ENCODE measurements at places on chromosomes 1 and 21.

- DNase-seq = no peak
These were observed 114.6 kb downstream of the PIGK start for GRCh38 chr1:77104672-77105071.

DNA sequence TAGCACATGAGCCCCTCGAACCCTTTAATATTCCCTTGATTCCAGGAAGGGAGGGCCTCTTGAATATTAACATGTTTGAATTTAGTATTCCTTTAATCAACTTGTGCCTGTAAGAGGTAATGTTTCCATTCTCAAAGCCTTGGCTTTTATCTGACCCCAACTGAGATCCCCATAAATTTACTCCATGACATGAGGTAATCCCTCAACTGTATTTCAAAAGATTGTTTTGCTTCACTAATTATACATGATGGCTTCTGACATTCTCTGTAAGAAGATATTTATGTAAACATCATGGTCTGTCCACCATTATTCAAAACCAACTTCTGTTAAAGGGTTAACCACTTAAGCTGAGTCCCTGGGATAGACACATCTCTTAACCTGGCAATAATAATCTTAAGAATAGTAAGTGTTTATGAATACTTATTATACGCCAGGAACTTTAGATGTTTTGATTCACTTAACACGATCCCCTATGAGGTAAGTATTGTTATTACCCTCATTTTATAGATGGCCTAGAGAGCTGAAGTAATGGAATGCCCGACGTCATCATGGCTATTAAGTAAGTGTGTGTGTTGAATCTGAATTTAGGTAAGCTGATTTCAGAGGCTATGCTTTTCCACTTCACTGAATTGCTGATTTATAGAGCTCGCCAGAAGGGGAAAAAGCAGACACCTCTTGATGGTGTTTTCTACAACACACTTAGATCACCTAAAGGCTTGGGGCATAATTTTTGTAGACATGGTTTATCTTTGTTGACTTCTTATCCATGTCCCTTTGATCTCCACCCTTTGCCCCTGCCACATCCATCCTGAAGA is 11.1 kb downstream of the KRTAP19-1 start:
- no peak for DNase-seq

DNA sequence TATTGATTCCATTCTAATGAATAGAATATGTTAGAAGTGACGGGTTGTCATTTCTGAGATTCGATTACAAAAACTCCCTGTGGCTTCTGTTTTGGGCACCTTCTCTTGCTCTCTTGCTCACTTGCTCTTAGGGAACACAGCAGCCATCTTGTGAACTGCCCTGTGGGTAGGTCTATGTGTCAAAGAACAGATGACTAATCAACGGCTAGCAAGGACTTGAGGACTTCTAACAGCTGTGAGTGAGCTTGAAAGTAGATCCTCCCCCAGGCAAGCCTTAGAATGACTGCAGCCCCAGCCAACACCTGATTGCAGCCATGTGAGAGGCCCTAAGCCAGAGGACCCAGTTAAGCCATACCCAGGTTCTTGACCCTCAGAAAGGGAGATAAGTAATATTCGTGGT is 49.3 kb downstream of the AZIN2 start:
- DNase-seq = no peak

DNA sequence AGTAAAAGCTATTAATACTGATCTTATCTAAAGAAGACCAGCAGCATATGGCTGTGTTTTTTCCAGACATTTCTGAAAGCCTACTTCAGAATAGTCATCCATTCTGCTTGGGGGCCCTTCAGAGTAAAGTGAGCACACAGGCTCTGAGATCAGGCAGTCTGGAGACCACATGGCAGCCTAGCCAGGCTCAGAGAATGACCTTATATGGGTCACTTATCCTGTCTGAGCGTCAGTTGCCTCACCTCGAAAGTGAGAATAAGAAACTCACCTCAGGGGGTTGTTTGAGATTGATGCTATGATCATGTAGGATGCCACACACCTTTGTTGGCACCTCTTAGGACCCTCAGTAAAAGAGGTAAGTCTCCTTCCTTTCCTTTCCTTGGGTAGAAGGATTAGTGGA is 270.4 kb downstream of the GRIK1 start:
- DNase-seq = no peak

DNA sequence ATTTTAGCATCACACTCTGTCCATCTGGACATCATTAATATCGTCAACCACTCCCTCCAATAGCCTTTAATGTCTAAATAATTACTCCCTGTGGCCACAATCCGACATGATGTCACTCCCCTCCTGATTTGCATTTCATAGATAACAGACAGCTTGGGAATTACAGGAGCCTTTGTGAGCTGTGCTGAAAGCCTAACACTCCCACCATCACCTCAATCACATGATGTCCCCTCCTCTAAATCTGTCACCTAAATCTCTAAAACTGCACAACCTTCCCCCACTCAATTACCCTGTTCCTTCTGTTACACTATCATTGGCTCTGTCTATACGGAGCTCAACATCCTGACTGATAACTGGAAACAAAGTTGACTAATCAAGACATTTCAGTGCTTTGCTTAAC is 14.3 kb downstream of the NHLH2 start:
- no peak for DNase-seq

GRCh38 chr1:193077991-193078390 is 18.6 kb downstream of the RO60 start:
- no peak for DNase-seq

GRCh38 chr1:18536915-18537314 is 56.2 kb downstream of the KLHDC7A start:
- DNase-seq = no peak

DNA sequence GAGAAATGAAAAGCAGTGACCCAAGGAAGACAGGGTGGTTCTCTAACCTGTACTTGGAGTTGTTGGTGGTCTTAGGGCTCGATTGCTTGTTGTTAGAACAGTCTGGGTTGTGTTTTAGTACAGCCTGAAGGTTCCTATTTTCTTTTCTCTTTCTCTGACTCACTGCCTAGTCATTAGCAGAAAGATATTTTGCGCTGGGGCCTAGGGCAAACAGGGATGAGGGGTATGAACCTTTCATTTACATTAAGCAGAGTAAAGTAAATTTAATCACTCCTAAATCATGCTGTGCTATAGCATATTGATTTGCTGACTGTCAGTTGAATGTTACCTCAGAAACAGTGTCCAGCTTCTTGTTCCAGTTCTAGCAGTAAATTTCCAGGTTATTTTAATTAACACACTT is 197.2 kb downstream of the RWDD3 start:
- no peak for DNase-seq

GRCh38 chr1:12764016-12764415 is 9.5 kb upstream of the PRAMEF12 start:
- no peak for DNase-seq

- no peak for DNase-seq
These were observed 182.0 kb downstream of the IGSF21 start for GRCh38 chr1:18289597-18289996.

DNA sequence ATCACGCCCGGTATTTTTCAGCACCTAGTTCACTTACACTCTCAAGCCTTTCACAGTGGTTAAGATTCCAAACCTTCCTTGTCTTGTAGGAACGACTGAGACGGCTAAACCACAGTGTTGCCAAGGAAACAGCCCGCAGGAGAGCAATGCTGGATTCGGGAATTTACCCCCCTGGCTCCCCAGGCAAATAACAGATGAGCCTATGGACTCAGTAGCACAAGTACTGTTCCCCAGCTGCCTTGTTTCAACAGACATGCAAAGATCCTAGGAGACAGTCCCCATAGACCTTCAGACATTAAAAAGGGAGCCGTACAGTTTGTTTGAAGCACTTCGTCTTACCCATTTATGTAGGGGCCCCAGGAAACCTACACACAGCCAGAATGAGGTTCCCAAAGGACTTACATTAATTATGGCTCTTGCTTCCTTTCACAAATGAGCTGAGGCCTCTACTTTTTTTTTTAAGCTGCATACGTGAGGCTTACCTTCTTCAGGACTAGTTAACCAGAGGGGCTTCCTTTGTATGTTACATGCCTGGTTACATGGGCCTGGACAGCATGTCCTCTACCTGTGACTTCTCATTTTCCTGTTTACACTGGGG is 2.7 kb downstream of the SNAPIN start:
- no peak for DNase-seq

GRCh38 chr1:4736254-4736653 is 81.8 kb downstream of the AJAP1 start:
- DNase-seq = no peak

- no peak for DNase-seq
These were observed 17.5 kb downstream of the NEK7 start for GRCh38 chr1:198174297-198174696.

GRCh38 chr1:167171286-167171929 is 49.3 kb upstream of the POU2F1 start:
- no peak for DNase-seq

GRCh38 chr1:51330331-51331201 is at the start of gene TTC39A:
TSS of gene TTC39A (minus strand) at chr1:51330562. CDS start at chr1:51330477, 85 bp downstream.
- DNase-seq = no peak

DNA sequence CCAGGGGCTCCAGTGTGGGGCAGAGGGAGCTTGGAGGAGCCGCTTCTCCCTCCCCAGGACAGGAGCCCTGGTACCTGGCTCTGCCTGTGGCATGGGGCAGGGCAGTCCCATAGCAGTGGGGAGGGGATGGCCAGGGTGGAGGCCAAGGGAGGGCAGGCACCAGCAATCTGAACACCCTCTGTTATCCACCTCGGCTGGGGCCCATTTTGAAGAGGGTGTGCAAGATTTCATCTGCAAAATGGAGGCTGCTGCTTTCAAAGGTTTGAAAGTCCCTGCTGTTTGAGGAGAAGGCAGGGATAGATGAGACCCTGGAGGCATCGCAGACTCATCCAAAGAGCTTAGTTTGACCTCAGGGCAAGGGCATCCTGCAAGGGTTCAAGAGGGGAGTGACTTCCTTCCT is 15.2 kb upstream of the TMPRSS2 start:
- no peak for DNase-seq

- DNase-seq = no peak
These were observed 34.2 kb downstream of the CNN3 start for GRCh38 chr1:94892604-94893254.

GRCh38 chr1:90840352-90840751 is 123.2 kb upstream of the BARHL2 start:
- DNase-seq = no peak

DNA sequence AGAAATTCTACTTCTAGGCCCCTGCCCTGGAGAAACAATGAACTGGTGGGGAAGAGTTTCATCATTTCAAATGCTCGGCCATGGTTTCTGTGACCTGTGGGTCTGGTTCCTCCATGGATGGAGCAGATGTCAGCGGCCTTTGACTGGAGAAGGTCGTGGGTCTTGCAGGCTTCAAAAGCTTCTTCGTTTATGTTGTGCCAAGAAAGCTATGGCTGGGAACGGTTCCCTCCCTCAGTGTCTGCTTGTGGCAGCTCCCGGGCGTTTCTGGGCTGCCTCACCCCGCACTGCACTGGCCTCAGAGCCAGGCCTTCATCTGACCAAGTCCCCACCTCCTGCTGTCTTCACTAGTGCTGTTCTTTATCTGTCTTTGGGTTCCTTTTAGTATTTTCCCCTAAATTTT is 46.4 kb upstream of the POFUT2 start:
- no peak for DNase-seq

- DNase-seq = no peak
These were observed 2.7 kb downstream of the PTPRC start for GRCh38 chr1:198641501-198641900.

- DNase-seq = no peak
These were observed 9.0 kb upstream of the RHBG start for GRCh38 chr1:156359973-156360372.

DNA sequence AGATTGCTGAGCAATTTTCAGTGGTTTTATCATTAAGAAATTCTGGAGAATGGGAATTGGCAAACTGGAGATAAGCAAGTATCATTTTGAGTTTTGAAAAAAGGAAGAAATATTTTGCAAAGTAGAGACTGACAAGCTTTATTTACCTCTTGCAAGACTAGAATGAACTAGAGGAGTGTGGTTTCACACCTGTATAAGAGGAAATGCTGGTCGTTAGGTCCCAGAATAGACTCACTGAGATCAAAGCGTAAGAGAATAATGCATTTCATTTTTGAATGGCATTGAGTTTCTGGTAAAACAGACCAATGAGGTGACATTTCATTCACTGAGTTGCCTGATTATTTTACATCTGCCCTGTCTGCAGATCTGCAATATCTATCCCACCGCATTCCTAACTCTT is 308.1 kb downstream of the ADGRL2 start:
- DNase-seq = no peak

DNA sequence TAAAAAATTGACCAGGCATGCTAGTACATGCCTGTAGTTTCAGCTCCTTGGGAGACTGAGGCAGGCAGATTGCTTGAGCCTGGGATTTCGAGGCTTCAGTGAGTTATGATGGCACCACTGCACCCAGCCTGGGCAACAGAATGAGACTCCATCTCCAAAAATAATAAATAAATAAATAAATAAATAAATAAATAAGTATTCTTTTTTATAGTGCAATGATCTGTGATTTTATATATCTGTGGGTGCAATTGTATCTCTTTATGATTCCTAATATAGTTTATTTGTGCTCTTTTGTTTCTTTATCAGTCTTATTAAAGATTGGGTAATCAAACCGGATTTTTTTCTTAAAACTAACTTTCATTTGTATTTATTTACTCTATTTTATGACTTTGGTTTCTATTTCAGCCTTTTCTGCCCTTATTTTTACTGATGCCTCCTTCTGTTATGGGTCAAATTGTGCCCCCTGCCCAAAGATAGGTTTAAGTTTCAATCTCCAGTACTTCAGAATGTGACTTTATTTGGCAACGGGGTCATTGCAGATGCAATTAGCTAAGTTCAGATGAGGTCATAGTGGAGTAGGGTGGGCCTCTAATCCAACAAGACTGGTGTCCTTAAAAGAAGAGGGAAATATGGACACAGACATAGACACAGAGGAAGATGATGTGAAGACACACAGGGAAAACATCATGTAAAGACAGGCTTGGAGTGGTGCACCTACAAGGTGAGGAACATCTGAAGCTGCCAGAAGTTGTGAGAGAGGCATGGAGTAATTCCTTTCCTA is 74.9 kb upstream of the CDC42BPA start:
- no peak for DNase-seq

GRCh38 chr1:27065999-27066630 is 53.5 kb upstream of the TENT5B start:
- DNase-seq = no peak

DNA sequence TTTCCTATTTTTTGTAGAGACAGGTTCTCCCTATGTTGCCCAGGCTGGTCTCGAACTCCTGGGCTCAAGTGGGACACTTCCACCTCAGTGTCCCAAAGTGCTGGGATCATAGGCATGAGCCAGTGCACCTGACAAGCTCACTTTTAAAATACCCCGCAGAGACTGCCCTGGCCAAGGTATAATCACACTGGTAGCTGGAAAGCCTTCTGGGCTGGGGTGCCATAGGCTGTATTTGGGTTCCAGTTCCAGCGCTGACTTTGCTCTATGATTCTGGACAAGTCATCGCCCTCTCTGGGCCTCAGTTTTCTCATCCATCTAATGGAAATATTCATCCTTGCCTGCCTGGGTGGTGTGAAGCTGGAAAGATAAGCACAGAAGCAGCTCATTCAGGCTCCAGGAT is 10.4 kb downstream of the LDLRAD1 start:
- no peak for DNase-seq
